ENCODE measurements at places on chromosomes 7 and 10. TPM values are rescaled to one million over a fixed set of nuclear protein-coding genes. Genes with fewer than 3 reads are reported as not detected.

DNA sequence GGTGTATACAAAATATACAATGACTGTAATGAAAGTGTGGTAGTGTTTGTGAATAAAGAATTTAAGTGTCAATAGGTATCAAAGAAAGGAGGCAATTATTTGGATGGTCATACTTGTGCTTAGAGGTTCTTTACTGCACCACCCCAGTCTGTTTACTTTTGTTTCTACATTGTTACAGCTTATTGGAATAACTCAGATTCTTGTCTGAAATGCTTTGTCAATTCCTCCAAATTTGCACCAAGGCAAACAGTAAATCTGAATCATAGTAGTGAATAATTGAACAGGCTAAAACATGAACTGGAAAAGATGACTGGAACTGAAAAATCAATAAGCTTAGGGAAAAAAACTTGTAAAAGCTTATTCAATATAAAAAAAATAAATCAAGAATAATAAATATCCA is 319.2 kb downstream of the EXOC4 start:
- DNase-seq: no peak
- H3K4me1 ChIP-seq: no peaks in the 10 kb centered on the region
- no peaks in the 10 kb centered on the region for H3K36me3 ChIP-seq
- no peaks in the 10 kb centered on the region for H3K27me3 ChIP-seq
- no peak overlapping the region for H3K27ac ChIP-seq

GRCh38 chr7:153951316-153951715 is 100.9 kb upstream of the DPP6 start:
- no peak for DNase-seq
- H3K27ac ChIP-seq: no peak overlapping the region
- H3K36me3 ChIP-seq: no peaks in the 10 kb centered on the region
- no peaks in the 10 kb centered on the region for H3K27me3 ChIP-seq
- H3K4me1 ChIP-seq: peaks cover 5% of the 10 kb centered on the region

DNA sequence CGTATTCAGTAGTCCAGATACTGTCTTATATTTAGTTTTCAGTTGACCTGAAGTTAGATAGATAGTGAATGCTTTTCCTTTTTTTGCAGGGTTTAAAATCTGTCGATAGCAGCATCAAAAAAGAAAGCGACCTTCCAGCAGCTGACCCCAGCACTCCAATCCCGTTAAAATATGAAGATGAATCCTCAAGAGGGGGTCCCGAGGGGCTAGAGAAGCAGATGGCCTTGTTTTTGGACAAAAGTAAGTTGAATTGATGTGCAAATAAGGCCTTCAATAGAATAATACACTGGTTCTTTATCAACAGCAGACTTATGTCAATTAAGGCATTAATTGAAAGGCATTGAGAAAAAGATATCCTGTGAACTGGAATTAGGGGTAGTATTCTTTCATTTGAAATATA is 18.7 kb downstream of the EDRF1 start:
- no peak for DNase-seq
- no peak overlapping the region for H3K27ac ChIP-seq
- no peaks in the 10 kb centered on the region for H3K27me3 ChIP-seq
- H3K36me3 ChIP-seq: peaks cover 42% of the 10 kb centered on the region
- H3K4me3 ChIP-seq: no peak overlapping the region

DNA sequence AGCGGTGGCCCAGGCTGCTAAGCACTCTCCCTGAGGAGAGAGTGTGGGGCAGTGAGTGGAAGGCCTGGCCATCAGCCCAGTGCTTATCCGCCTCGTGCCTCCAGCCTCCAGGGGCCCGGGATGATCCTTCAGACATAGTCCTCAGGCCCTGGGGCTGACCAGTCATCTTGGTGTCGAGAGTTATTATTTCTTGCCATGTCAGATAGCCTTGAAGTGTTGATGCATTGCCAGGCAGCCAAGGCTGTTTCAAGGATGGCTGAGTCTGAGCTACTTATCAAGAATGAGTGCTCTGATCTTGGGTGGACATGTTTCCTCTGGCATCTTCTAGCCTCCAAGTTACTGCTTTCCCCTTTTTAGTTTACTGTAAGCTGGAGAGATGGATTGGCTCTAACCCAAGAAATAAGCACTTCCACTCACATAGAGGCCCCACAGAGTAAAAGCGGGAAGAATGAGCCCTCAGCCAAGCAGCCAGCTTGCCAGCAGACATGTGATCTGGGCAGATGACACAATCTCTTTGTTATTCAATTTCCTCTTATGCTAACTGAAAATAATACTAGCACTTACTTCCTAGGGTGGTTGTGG is 136.5 kb upstream of the NAMPT start:
- no peaks in the 10 kb centered on the region for H3K36me3 ChIP-seq
- no peaks in the 10 kb centered on the region for H3K27me3 ChIP-seq
- H3K27ac ChIP-seq: no peak overlapping the region
- no peak overlapping the region for H3K4me3 ChIP-seq
- peak; percentile 86 for DNase-seq
- H3K4me1 ChIP-seq: peaks cover 14% of the 10 kb centered on the region

DNA sequence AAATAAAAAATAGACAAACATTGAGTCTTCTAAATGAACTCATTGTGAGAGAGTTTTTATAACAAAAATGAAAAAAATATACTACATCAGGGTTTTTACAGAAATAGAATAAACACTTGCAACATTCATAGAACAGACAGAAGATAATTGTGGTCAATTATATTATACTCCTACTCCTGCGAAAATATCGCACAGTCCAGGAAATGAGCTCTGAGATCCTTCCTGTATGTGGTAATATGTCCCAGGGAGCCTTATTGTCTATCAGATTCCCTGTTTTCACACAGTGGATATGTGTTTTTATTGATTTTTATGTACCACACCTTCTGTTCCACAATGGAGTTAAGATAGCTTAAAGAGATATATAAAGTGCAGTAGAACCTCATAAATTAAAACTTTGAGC is 27.5 kb upstream of the RELN start:
- no peak for DNase-seq
- H3K4me1 ChIP-seq: no peaks in the 10 kb centered on the region
- no peaks in the 10 kb centered on the region for H3K36me3 ChIP-seq
- H3K4me3 ChIP-seq: no peak overlapping the region
- no peaks in the 10 kb centered on the region for H3K27me3 ChIP-seq
- H3K27ac ChIP-seq: no peak overlapping the region

- peaks cover 11% of the 10 kb centered on the region for H3K4me1 ChIP-seq
- H3K4me3 ChIP-seq: no peak overlapping the region
- no peaks in the 10 kb centered on the region for H3K36me3 ChIP-seq
- no peaks in the 10 kb centered on the region for H3K27me3 ChIP-seq
- no peak overlapping the region for H3K27ac ChIP-seq
Measured at GRCh38 chr10:90960355-90960814, 39.5 kb upstream of the ANKRD1 start.

DNA sequence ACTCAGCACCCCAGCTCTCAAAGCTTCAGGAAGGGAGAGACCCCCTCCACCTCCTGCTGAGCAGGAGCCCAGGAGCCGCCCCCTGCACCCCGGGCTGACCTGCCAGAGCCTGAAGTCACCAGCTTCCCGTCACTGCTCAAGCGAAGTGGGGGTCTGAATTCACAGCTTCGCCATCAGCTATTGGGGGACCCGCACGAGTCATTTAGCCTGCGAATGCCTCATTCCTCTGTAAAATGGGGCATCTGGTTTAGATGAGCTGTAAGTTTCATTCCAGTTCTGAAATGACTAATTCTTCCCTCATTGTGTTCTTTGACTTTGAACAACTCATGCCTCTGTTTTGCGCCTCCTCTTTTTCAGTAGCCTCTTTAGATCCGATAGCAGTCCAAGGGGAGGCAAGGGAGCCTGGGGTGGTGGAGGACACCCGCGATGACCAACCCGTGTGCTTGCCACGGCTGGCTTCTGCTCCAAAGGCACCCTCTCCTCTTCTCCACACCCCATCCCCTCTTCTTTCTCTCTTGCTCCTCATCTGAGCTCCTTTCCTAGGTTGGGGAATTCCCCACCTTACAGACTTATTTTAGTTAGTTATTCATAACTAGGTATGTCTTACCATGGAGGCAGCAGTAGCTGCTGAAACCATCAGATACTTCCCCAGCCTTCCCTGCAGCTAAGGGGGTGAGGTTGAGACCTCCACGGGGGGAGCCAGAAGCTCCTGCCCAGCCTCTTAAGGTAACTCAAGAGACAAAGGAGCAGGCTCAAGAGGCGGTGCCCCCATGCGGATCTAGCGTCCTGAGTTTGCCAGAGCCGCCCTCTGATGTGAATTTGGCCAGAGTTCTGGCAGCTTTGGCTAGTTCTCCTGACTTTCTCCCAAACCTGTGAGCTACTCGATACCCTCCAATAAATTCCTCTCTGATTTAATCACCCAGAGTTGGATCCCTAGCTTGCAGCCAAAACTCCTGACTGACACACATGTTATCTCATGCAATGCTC is 47.7 kb downstream of the RBM17 start:
- DNase-seq: no peak
- H3K36me3 ChIP-seq: no peaks in the 10 kb centered on the region
- peaks cover 9% of the 10 kb centered on the region for H3K27me3 ChIP-seq
- no peak overlapping the region for H3K27ac ChIP-seq

GRCh38 chr10:63005246-63005645 is 127.9 kb upstream of the NRBF2 start:
- no peak overlapping the region for H3K27ac ChIP-seq
- H3K4me1 ChIP-seq: no peaks in the 10 kb centered on the region
- DNase-seq: no peak
- no peaks in the 10 kb centered on the region for H3K27me3 ChIP-seq

DNA sequence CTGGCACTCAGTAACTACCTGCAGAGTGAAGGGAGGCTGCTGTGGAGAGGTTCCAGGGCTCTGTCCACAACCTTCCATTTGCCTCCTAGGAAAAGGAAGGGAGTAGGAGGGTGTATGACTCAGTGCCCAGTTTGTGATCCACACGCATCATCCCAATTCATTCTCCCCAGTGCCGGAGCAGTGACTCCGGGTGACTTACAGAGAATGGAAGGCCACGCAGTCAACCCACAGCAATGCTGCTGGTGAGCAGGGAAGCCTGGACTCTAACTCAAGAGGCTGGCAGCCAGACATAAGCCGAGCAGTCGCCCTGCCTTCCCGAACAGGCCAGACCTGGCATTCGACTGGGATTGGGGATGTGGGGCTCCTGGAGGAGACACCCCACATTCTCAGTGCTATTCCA is 139.9 kb downstream of the SH3PXD2A start:
- H3K27me3 ChIP-seq: no peaks in the 10 kb centered on the region
- no peak overlapping the region for H3K4me3 ChIP-seq
- DNase-seq: no peak
- H3K36me3 ChIP-seq: no peaks in the 10 kb centered on the region
- H3K4me1 ChIP-seq: no peaks in the 10 kb centered on the region

DNA sequence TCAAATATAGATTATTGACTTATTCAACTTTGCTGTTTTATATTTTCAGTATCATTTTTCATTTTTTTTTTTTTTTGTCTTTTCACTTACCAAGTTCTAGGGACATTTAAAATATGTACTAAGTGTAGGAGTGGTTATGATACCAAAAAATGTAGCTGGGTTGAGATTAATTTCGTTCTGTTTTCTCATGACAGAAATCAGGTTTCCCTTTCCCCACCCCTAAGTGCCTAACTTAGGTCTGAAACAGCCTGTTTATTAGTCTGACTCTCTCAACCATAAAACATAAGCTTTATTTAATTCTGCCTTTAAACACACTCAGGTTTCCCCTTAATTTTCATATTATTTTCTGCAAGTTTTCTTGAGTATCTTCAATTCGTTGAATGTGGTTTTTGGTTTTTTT is 22.1 kb downstream of the TMEM106B start:
- no peak overlapping the region for H3K4me3 ChIP-seq
- no peaks in the 10 kb centered on the region for H3K36me3 ChIP-seq
- H3K4me1 ChIP-seq: no peaks in the 10 kb centered on the region
- H3K27ac ChIP-seq: no peak overlapping the region

- H3K36me3 ChIP-seq: peaks cover 6% of the 10 kb centered on the region
- no peak overlapping the region for H3K4me3 ChIP-seq
- no peak overlapping the region for H3K27ac ChIP-seq
- no peak for DNase-seq
- H3K4me1 ChIP-seq: peaks cover 13% of the 10 kb centered on the region
Measured at GRCh38 chr7:102393467-102393866, 2.7 kb upstream of the PRKRIP1 start.

DNA sequence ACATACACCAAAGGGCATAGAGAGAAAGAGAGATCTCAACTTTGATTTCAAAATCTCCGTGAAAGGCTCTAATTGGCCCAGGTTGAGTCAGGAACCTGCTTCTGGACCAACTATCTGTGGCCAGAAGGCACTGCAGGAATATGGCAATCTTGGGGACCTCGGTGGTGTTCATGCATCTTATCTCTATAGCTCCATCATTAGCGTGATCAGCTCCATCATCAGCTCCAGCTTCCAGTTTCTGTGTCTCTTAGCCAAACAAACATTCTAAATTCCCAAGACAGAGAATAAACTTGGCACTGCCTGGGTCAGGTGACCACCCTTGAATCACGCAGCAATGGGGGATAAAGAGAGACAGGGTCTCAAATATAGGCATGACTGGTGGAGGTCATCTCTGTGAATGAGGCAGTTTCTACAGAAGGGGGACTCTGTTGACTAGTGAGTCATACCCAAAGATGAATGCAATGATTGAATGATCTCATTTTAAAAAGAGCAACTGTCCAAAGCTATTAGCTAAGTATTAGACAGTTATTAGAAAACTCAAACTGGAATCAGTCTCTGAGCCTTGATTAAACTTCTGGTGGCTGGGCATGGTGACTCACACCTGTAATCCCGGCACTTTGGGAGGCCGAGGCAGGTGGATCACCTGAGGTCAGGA is 5.4 kb upstream of the NRF1 start:
- no peaks in the 10 kb centered on the region for H3K36me3 ChIP-seq
- H3K4me1 ChIP-seq: peaks cover 7% of the 10 kb centered on the region
- H3K27me3 ChIP-seq: no peaks in the 10 kb centered on the region
- no peak for DNase-seq
- H3K4me3 ChIP-seq: no peak overlapping the region
- no peak overlapping the region for H3K27ac ChIP-seq

DNA sequence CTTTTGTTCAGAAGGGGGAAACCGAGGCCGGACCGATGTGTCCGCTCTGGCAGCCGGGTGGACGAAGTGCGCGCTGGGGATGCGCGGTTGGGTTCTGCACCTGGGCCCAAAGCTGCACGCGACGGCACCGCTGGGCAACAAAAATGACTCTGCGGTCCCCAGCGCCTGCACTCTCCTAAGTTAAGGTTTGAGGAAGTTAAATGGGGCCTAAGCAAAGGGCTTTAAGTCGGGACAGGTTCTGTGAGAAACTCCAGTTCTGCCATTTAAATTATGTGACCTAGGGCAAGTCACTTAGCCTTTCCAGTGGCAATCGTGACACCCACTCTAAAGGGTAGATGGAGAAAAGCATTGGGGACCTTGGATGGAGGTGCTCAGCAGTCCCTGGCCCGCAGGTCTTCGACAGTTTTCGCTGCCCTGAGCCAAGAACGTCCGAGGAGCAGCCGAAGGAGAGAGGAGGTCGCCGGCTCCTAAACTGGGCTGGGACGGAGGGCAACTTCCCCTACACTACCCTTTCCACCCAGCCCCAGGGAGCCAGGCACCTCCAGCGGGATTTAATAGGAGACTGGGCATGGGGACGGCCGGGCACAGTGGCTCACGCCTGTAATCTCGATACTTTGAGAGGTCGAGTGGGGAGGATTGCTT is 534 bp upstream of the ACBD5 start:
- H3K27ac ChIP-seq: peak overlapping the region; percentile 83
- H3K4me1 ChIP-seq: peaks cover 18% of the 10 kb centered on the region
- no peaks in the 10 kb centered on the region for H3K36me3 ChIP-seq
- no peaks in the 10 kb centered on the region for H3K27me3 ChIP-seq

GRCh38 chr10:26430641-26431163 is 7.4 kb upstream of the APBB1IP start:
- no peaks in the 10 kb centered on the region for H3K36me3 ChIP-seq
- no peak overlapping the region for H3K4me3 ChIP-seq
- no peak for DNase-seq

Gene FXYD4
- total RNA-seq: not detected

Gene GPC2
- total RNA-seq: 17.5 TPM

Gene PAPSS2
- total RNA-seq: 93.2 TPM

Gene TMEM225B
- not detected for total RNA-seq

Gene ACTA2
- total RNA-seq: 13.0 TPM

Gene ABCC2
- total RNA-seq: 1.7 TPM

Gene SLC25A28
- 32.6 TPM for total RNA-seq

Gene PNLIP
- total RNA-seq: not detected

Gene TYW1B
- 2.7 TPM for total RNA-seq
